ENCODE measurements at places on chromosomes 5 and 9.

- no peak for DNase-seq
Observed at GRCh38 chr5:168802337-168802736, 223.2 kb upstream of the PANK3 start.

GRCh38 chr5:159061834-159062474 is 37.8 kb downstream of the EBF1 start:
- DNase-seq = peak; percentile 31

- DNase-seq = peak; percentile 60
Observed at GRCh38 chr9:129549684-129550083, 71.2 kb downstream of the C9orf50 start.

GRCh38 chr5:159427180-159428012 is 97.1 kb upstream of the IL12B start:
- no peak for DNase-seq

DNA sequence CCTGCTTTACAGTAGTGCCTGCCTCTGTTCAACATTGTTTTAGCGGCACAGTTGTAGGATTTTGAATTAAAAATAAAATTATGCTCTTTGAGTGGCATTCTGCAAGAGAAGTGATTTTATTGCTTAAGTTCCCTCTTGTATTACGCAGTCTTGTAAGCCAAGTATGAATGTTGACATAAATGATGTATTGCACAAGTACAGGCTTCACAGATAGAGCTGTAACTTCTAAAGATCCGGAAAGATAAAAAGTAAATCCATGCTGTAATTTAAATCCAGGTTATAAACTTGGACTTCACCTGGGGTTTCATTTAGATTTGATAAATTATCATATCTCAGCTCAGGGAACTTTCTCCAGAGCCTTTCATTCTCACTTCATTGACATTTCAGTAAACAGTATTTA is 1114.7 kb downstream of the PTPRD start:
- no peak for DNase-seq

GRCh38 chr9:135878528-135879236 is 28.7 kb downstream of the CAMSAP1 start:
- no peak for DNase-seq

- no peak for DNase-seq
Observed at GRCh38 chr5:117568622-117569021, 994.0 kb upstream of the SEMA6A start.

GRCh38 chr5:160792281-160792680 is 59.7 kb downstream of the ATP10B start:
- no peak for DNase-seq

GRCh38 chr9:116668970-116669695 is 18.0 kb upstream of the TRIM32 start:
- no peak for DNase-seq

GRCh38 chr5:176492431-176492830 is 44.2 kb downstream of the FAF2 start:
- DNase-seq = no peak

DNA sequence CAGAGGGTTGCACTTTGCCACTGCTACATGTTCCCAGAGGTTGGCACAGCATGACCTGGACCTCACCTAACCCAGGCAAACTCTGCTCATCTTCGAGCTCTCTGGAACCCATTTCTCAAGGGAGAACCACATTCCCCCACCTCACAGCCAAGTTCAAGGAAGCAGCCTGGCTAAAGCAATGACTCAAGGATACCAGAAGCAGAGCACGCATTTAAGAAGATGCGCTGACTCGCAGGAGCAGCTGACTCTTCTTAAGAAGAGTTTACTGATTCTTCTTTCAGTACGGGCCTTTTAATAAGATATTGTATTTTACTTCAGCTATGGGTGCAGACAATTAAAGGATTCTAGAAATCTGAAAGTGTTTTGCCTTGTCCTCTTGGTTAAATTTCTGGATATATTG is 4.1 kb upstream of the SEMA5A start:
- no peak for DNase-seq

DNA sequence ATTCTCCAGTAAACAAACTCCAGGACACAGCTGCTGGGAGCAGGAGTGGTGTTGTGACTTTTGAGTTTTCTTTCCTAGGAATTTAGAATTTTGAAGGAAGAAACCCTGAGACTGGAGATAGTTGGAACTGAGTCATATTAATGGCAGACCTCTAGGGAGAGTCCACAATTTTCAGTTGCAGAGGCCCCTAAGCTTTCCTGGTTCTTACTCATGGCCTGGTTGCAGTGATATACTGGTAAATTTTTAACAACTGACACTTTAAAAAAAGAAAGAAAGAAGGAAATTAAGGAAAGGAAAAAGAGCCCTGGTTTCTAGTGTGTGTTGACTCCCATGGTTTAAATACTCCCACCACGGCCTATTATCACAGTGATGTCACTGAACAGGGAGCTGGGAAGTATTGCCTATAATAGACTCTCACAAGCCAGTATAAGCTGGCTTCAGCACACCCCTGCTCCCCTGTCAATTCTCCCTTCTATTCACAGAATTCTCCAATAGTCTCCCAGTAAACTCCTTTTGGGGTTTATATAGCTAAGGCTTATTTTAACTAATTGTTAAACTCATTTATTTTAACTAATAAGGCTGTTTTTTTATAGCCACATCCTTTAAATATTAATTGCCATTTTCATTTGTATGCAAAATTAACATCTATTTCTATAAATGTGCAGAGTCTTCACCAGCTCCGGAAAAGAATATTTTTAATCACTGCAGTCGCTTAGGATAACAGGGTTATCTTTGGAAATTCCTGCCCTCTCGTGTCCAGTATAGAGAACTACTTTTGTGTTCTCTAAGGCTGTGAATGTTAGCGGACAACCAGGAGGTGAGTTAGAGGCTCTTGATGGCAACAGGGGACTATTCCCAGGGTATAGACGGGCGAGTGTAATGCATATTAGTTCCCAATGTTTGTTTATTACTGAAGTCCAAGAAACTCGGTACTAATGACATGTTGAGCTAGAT is 59.7 kb downstream of the GGTA1 start:
- no peak for DNase-seq

DNA sequence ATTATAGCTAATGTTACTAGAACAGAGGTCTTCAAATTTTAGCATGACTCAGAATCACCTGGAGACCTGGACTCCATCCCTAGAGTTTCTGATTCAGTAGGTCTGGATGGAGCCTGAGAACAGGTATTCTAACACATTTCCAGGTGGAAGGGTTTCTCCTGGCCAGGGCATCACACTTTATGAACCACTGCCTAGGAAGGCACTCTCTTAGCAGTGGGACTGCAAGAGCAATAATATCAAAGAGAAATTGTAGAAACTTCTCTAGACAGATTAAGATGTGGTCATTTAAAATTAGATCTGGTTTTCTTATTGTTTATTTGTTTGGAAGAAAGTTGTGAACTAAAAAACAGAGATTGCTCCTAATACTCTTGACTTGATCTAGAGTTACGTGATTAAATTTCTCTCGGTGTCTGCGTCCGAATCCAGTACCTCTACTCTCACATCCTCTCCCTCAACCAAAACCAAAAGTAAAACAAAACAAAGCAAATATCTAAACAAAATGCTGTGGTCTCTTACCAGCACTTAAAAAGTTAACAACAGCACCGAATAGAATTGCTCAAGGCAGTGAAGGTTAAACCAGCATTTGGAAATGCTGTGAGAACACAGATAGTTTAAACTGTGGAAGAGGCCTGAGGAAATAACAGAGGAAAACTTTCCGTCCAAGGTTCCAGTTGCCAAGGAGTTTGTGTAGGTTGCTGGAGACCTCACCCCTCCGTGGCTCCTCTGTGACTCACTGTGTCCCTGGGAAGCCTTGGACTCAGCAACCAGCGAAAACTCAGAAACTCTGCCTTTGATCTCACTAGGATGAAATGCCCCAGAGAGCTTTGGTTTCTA is 193.4 kb downstream of the ARRDC3 start:
- DNase-seq = peak; percentile 86

DNA sequence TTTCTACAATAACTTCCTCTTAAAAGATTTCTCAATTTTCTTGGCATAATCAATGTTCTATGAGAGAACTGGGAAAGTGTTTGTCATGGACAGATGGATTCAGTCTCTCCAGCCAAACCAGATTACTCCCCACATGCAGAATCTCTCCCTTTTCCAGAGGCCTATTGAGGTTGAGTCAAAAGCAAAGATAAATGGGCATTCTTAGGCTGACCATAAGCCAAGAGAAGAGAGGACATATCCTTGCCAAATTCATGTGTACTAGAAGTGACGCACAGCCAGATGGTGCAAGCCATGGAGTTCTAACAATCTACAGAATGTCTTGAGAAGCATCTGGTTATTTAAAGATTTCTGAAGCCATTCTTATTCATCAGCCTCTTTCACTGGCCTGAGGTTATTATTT is 2115.0 kb downstream of the MAT2B start:
- peak; percentile 16 for DNase-seq

DNA sequence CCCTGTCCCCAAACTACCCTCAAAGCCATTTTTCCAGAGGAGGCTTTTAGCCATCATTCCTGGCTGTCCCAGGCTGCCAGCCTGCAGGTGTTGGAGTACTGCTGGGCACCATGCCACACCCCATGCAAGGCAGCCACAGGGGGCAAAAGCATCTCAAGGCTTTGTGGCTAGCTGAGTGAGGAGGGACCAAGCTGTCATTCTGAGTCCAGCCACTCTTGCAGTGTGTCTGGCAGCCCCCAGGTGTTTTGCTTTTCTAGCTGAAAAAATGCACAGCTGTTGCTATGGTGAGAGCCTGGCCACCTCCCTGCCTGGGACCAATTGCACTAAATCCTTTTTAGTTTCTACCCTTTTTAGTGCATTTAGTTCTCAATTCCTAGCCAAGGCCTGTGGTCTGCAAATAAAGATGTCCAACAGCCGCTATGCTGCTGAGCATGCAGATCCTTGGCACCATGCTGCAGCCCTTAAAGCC is 50.4 kb upstream of the PTGS1 start:
- DNase-seq = peak; percentile 29

DNA sequence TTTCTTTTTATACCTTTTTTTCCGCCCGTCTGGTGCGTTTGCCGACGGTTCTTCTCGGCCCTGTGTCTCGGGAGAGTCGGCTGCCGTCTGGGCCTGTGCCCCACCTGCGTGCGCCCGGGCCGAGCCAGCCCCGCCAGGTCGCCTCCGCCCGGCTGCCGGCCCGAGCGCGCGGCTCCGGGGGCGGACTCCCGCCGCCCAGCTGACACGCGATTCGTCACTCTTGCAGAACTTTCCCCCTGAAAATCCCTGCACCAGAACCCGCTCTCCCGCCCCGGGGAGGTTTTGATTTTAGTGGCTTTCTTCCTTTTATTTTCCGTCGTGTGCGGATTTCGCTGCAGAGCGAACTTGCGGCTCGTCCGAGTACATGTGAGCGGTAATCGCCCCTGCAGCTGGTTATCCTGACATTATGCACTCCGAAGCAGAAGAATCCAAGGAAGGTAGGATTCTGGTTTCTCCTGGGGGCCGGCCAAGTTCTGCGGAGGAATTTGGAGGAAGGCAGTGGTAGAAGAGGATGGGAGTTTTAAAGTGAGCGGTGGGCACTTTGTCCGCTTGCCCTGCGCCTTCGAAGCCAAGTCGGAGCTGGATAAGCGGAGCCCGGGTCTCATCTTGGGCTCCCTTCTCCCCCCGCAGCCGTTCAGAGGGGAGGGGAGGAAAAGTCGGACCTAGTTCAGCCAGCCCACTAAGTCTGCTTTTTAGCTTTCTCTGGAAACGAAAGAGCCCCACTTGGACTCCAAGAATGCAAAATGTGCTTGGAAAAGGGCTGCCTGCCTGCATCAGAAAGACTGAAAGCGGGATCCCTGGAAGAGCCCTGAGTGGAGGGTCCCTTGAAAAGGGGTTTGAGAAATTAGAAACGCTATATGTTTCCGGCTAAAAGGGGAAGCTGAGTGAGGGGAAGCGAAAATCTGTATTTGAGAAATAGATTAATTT is at the start of gene TNFAIP8:
TNFAIP8 (plus strand) TSS at position 335 of the 927 bp plus-strand sequence; CDS start at position 407, 72 bp downstream.
- DNase-seq = peak; percentile 83

DNA sequence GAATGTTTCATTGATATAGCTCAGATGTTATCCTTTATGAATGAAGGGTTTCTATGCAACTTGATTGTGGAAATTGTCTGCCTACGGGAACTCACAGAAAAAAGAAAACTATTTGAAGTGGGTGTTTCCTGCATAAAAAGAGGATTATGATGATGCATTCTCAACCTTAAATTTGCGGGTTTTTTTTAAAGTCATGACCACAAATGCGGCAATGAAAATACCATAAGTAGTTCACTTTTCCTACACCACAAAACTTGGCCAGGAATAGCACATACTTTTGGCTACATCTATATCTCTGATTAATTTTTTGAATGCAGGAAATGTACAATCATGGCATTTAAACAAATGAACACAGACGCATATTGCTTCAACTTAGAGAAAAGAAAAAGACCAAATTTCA is 754.7 kb downstream of the DTWD2 start:
- DNase-seq = no peak

- DNase-seq = no peak
Observed at GRCh38 chr5:62282064-62282463, 23.9 kb upstream of the KIF2A start.

- no peak for DNase-seq
Observed at GRCh38 chr5:179408611-179409010, 63.4 kb upstream of the ADAMTS2 start.

- DNase-seq = no peak
Observed at GRCh38 chr5:43638546-43638945, 35.6 kb downstream of the NNT start.

GRCh38 chr9:129208207-129209032 is 30.4 kb upstream of the IER5L start:
- no peak for DNase-seq

- DNase-seq = peak; percentile 24
Observed at GRCh38 chr9:36488389-36488756, 84.3 kb upstream of the MELK start.

- peak; percentile 32 for DNase-seq
Observed at GRCh38 chr9:112334432-112334841, 1.0 kb upstream of the PTBP3 start.

GRCh38 chr5:122947372-122947771 is 89.2 kb downstream of the PPIC start:
- DNase-seq = no peak

- DNase-seq = no peak
Observed at GRCh38 chr5:14404780-14405179, 176.8 kb upstream of the OTULINL start.

DNA sequence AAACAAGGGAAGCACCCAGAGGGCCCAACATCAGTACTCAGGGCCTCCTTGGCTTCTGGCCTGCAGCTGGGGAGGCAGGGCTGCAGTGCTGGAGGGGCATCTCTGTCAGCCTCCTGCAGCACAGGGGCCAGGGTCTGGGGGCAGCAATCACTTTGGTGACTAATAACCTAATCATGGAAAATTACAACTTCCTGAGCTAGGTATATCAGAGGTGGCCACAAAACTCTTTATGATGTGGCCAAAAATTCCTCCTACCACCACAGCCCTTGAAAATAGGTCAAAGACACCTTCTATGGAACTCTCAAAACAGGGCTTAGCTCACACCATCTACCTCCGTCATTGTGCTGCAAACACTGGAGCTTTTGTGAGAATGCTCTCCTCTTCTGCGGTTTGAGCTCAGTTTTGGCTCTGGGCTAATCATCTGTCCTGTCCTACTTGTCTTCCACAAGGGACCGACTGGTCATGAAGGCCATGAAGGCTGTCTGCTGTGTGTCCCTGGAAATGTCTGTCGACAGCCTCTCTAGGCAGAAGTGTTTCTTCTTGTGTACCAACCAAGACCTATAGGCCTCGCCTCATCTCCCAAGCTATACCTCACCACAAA is 28.6 kb downstream of the CSF2 start:
- DNase-seq = no peak

GRCh38 chr9:9846557-9846956 is 766.2 kb downstream of the PTPRD start:
- DNase-seq = no peak

- no peak for DNase-seq
Observed at GRCh38 chr5:90981821-90982220, 401.3 kb downstream of the ARRDC3 start.

- no peak for DNase-seq
Observed at GRCh38 chr5:15238006-15238405, 262.0 kb upstream of the FBXL7 start.

- no peak for DNase-seq
Observed at GRCh38 chr5:149966946-149967345, 6.4 kb downstream of the SLC26A2 start.
